ENCODE measurements at places on chromosomes 4 and X. TPM values are rescaled to one million over a fixed set of nuclear protein-coding genes. Genes with fewer than 3 reads are reported as not detected.

Gene KCND1
- 0.46 TPM for total RNA-seq

Gene ODAPH
- not detected for total RNA-seq

Gene CXCL3
- 0.61 TPM for total RNA-seq

Gene CENPVL3
- under 0.01 TPM for total RNA-seq

Gene CSAG3
- not detected for total RNA-seq

Gene NLRP2B
- under 0.01 TPM for total RNA-seq

Gene CAPN6
- total RNA-seq, result not detected

Gene APLN
- total RNA-seq, result 47.1 TPM

Gene PSAPL1
- total RNA-seq, result not detected

Gene ALB
- not detected for total RNA-seq

Gene CCDC160
- not detected for total RNA-seq

Gene NDST4
- not detected for total RNA-seq

Gene LANCL3
- total RNA-seq, result under 0.01 TPM

Gene PHKA1
- 8.5 TPM for total RNA-seq

Gene LIMCH1
- total RNA-seq, result 7.5 TPM

Gene TSPAN6
- 66.3 TPM for total RNA-seq

Gene PNCK
- not detected for total RNA-seq

Gene USP26
- not detected for total RNA-seq

Gene GRPEL1
- total RNA-seq, result 65.0 TPM

Gene NAP1L5
- total RNA-seq, result 4.2 TPM

Gene ARHGAP6
- total RNA-seq, result 0.30 TPM

Gene RCHY1
- 54.9 TPM for total RNA-seq

Gene CC2D2A
- total RNA-seq, result 3.9 TPM

Gene CTAG1B
- not detected for total RNA-seq

Gene ARMCX2
- 72.1 TPM for total RNA-seq

Gene KCNIP4
- 0.46 TPM for total RNA-seq

Gene ADH1B
- 1.2 TPM for total RNA-seq

Gene SMPX
- total RNA-seq, result not detected

Gene SPACA5
- not detected for total RNA-seq

Gene SPATA18
- total RNA-seq, result 3.9 TPM

Data from epithelial cell of umbilical artery (primary cell).